Endodermal cell (in vitro differentiated cells): ENCODE measurements at places on chromosomes 1 and 21.
A peak's percentile ranks its signal among the peaks of the same experiment; 100 is the strongest.

DNA sequence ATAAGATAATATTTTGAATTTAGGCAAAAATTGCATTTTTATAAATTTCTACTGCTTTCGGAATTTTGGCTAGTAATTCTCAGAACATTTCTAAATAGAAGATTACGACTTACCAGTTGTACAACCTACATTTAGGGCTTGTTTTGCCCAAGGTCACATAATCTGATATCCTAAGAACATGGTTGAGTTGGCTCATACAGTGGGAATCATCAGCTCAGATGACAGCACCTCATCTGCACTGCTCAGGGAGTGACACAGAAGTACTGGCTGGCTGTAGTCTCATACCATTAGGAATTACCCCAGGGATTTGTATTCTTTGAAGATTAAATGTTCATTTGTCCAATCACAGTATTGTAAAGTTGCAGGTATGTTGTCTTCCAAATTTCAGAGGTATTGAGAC, 217.6 kb downstream of the ADGRL2 start:
- DNase-seq = no peak

GRCh38 chr1:182556279-182556678, 32.8 kb downstream of the RNASEL start:
- no peak for DNase-seq

DNA sequence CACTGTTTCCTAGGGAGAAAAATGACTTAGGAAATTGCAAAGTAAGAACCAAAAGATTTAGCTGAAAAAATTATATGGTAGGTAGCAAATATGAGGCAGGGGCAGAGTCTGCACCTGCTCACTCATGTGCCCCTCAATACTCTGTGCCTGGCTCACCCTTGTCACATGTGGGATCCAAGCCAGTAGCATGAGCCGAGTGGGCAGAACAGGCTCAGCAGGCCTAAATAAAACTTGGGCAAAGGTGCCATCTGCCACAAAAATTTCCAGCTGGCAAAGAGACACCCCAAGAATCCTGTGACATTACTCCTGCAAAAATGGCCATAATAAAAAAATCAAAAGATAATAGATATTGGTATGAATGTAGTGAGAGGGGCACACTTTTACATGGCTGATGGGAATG, 1321.2 kb downstream of the NCAM2 start:
- DNase-seq = no peak

DNA sequence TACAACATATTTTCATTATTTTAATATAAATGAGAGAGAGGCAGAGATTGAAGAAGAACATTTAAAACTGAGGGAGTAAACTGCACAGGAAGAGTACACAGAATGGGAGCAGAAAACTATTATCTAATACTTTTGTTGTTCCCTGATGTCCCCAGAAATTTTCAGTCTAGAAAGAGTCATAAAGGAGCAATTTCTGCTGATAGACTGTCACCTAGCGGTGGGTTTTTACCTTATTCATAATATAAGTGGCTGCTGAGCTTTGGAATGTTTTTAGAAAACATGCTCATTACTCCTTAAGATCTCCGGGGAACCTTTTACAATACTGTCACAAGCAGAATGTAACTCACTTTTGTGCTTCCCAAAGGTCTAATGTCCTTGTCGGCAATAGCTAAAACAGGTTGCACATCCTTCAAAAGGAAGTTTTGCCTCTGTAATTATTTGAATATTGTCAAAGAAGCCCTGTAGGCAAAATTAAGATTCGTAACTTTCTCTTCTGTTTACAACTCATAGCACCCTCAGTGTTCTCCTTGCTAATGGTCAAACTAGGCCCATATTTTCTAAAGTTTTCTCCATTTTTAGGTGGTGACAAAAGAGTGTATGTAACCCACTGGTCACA, 4.9 kb upstream of the NPL start:
- no peak for DNase-seq

GRCh38 chr1:38576241-38576640, 283.3 kb downstream of the RRAGC start:
- peak; percentile 53 for DNase-seq

DNA sequence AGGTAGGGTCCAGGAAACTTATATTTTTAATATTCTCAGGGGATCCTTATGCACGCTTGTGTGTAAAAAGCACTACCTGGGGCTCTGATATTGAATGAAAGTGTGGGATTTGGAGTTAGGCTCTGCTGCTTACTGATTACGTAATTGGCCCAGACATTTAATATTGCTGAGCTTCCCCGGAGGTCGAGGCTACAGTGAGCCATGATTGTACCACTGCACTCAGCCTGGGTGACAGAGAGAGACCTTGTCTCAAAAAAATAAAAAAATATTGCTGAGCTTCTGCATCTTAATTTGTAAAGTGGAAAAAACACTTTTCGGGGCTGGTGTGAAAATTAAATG, 62.2 kb upstream of the KIF26B start:
- no peak for DNase-seq

DNA sequence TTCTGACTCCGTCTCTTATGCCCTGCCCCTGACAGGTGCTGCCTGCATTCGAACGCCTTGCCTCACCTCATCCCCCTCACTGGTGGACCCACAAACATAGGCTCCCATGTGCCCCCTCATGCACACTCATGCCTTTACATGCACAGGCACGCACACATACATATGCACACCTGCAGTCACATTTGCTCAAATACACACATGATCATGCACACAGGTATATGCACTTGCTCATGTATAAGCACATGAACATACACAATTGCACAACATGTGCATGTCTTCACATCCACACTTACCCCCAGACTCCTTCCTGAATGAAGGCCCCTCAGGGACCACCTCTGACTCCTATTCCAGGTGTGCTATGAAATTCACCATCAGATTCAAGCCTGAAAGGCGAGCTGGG, 506.9 kb downstream of the PTPRU start:
- no peak for DNase-seq

DNA sequence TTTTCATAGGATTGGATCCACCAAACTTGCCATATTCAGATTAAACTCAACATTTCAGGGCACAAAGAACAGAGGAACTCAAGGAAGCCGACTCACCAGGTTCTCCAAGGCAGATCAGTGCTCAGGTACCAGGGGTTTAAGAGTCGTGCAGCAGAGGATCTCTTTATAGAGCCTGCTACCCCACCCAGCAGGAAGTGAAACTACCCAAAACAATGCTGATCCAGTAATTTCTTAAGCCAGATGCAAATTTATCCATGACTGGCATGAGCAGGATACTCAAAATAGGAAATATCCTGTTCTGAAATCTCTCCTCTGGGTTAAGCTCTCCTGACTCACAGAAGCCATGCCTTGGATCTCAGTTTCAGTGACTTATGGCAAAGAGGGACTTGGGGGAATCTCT, at the start of gene SPRR2A:
TSS of gene SPRR2A (minus strand) at position 138 of the 400 bp plus-strand sequence. CDS start 777 bp downstream, outside the sequence.
- no peak for DNase-seq

DNA sequence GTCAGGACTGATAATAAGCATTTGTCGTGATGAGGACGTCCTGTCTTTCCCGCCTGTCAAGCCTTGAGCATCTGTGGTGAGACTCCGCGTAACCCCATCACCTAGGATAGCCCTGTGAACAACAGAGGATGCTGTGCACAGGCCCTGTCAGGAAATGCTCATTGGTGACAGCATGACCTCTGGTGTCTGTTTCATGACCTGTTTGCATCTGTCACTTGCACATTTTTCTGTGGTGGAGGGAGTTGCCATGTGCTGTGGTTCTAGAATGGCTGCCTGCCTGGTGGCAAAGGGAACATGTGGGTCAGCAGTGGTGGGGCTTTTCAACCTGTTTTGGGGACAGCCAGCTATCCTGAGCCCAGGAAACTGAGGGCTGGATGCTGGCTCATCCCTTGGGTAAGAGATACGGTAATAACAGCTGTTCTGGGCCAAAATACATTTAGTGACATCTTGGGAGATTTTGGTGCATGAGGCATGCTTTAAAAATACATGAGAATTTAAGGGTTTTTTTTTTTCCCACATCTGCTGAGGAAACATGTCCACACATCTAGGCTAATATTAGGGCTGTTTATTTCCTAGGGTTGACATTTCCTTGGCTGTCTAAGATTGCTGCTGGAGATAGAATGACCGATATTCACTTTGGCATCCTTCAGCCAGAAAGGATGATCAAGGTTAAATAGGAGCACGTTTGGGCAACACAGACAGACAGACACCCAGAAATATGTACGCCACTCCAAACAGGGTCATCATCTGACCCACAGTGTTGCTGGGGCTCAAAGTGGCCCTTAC, 52.9 kb downstream of the KCNC4 start:
- DNase-seq = no peak

- DNase-seq = peak; percentile 90
Observed at GRCh38 chr1:32724678-32725614, 22.4 kb upstream of the SYNC start.

DNA sequence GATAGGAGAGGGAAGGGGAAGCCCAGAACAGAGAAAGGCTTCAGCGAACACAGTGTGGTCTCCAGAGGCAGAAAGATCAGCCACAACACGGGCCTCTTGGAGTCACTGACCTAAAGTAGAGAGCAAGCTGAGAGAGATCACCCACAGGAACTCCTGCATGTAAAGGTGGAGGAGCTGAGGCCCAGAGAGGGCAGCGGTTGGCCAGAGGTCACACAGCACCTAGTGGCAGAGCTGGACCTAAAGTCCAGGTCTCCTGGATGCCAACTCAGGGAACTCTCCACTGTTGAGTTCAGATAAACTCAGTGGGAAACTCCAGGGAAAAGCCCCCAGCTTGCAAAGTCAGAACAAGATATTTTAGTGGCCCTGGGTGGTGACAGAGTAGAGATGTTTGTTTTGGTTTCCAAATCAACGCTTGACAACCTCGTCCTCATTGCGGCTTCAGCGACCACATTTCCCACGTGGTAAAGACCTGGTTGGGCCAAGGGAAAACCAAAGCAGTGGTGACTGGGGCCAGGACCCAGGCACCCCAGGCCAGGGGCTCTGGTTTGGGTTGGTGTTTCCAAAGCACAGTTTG, 4.6 kb downstream of the IFFO2 start:
- no peak for DNase-seq

DNA sequence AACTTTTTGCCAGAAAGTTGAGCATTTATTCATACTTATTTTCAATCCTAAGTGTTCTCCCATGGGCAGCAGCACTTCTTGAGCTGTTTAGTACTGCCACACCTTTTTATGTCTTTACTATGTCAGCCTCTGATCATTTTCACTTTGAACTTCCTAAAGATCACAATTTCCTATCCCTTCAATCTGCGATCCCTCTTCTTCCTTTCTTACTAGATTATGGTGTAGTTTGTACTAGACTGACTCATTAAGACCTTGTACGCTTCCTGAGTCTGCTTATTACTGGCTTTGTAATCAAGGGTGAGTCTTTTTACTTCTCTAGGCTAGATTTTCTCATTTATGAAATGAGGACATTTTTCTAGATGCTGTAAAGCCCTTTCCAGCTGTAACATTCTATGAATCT, 55.1 kb downstream of the LRIG2 start:
- no peak for DNase-seq
